Gastroesophageal sphincter (tissue), 4 donors: ENCODE measurements at places on chromosomes 5 and 9. TPM values are rescaled to one million over a fixed set of nuclear protein-coding genes. Genes with fewer than 3 reads are reported as not detected.

DNA sequence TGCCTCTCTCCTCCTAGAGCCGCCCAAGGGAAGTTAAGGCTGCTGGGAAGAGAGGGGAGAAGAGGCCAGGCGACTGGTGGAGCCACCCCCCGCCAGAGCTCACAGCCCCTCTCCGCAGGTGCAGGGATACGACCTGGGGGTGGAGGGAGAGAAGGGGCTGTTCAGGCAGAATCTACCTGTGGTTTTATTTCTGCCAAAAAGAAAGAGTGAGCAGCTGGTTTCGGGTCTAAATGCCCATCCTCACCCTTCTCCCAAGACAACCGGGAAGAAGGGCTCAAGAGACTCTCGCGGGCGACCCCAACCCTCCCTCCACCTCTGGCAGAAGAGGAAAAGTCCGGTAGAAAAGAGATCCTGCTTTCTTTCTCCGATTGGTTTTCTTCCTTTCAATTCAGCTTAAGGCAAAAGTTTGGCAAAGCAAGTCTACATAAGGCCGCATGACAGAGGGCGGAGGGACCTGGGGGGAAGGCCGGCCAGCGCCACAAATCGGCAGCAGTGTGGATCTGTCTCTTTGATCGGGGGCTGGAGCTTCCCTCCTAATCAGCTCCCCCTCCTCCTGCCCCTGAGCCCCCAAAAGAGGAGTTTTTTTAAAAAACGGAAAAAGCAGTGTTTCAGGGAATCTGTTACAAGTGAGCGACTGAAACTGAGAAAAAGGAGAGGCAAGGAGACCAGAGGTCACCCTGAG lies 16.3 kb downstream of the FAM78A start:
- no peak for ATAC-seq

The SPINK13 gene
- total RNA-seq: not detected

GRCh38 chr5:23169660-23170416 lies 316.7 kb upstream of the CDH12 start:
- no peak for ATAC-seq

GRCh38 chr9:111805262-111805661 lies 10.5 kb upstream of the SHOC1 start:
- ATAC-seq: no peak

DNA sequence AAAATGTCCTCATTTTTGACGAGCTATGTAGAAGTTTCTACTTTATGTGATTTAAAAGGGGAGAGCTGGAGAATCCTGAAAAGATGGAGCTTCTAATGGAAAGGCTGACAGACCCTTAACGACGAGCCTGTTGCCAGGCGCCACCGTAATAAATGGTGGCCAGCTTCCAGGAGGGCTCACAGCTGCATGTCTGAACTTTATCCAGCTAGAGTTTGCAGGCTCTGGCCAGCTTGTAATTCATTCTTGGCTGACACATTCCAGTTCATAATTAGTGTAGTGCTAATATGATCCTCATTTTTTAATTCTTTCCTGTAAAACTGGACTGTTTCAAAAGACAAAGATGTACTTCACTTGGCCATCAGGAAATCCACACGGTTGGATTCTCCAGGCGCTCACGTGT lies 246.7 kb downstream of the GAS1 start:
- ATAC-seq: peak; percentile 58

The SPINK1 gene
- total RNA-seq: not detected

The AIF1L gene
- total RNA-seq: 28.5 TPM

The GFI1B gene
- total RNA-seq: not detected

DNA sequence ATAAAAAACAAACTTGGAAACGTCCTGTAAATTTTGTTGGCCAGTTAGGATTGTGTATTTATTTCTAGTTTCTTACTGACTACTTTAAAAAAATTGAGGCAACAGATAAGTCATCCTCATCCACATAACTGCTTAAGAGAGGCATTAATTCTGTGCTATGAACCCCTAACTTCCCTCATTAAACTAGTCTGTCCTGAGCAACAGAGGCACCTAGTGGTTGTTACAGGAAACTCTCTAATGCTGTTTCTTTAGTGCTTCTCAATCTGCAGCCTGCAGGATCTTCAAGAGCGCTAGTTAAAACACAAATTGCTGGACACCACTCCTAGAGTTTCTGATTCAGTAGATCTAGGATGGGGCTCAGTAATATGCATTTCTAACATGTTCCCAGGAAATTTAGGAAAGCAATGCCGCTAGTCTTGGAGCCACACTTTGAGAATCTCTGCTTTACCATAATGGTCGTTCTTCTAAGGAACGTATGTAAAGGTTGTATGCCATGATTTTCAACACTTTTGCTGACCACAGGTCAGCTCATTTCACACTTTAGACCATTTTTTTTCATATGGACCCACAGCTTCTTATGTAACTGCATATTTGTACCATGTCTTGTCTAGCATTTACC lies 410.1 kb upstream of the SMARCA2 start:
- no peak for ATAC-seq

DNA sequence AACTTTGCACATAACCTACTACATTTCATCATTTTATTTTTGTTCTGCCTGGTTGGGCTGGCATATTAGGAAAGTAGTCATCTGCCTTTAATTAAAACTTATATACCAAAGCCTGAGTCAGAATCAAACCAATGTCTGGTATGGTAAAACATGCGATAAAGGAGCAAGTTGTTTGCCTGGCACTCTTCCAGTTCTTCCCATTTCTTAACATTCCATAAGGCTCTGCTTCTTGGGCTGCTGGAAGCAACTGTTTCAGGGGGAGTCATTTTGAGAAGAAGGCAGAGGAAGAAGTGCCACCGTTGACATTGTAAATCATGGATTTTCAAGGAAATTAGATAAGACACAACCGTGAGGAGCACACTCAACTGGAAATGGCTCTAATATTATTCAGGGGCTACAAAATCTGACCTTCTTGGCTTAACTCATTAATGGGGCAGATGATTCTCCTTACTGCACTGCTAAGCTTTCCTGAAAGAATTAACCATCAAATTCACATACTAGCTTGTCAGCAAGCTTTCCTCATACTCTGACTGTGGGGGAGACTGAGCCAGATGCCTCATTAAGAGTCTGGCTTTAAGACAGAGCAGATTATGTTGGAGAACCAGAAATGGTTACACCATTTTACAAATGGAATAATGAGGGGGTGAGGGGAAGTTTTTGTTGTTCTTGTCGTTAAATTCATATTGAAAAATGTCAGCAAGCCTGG lies 391.0 kb downstream of the TMEM232 start:
- ATAC-seq: no peak

DNA sequence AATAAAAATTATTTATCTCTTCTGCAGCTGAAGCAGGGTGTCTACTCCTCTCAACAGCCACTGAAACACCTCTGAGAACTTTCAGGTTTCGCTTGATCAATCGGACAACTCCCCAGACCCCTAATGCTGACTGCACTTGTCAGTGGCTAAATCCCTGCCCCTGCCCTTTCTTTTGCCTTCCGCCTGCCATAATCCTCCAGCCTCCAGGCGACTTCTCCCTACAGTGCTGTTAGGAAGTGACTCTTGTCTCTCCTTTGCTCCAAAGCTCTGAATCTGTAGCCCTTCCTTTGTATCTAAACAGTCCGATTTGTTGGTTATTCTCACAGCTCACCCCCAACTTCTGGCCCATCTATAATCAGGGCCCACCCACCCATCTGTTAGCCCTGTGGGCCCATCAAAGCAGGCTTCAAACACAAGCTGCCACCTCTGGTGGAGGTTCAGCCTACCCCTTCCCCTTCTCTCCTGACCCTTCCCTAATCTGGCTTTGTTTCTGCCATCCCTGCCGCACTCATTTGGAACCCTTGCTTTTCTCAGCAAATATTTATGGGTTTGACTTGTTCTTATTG lies 53.7 kb upstream of the IFNK start:
- ATAC-seq: no peak

DNA sequence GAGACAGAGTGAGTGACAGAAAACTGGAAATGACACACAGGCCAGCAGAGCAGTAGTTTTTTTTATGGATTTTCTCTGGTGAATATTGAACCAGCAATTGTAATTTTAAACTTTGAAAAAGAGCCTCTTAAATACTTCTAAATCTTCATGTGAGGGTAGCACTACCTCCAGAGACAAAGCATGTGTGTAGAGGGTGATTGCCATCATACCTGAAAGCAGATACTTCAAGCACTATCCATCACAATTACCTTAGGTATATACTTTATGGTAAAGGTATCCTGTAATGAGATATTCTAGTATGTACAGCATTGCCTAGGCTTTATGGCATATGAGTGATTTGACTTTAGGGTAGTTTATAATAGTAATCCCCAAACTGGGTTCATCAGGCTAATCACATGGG lies 3.4 kb upstream of the EBF1 start:
- ATAC-seq: no peak
